ENCODE measurements at places on chromosomes 11 and 22. TPM values are rescaled to one million over a fixed set of nuclear protein-coding genes. Genes with fewer than 3 reads are reported as not detected.

ANKK1 gene
- 0.19 TPM for total RNA-seq

LIF gene
- 63.3 TPM for total RNA-seq

HYOU1 gene
- total RNA-seq = 293 TPM

ATG2A gene
- total RNA-seq = 21.4 TPM

Measured in astrocyte (in vitro differentiated cells and primary cell).